Neural crest cell (in vitro differentiated cells): ENCODE measurements at places on chromosomes 12 and 14. TPM values are rescaled to one million over a fixed set of nuclear protein-coding genes. Genes with fewer than 3 reads are reported as not detected.
A peak's percentile ranks its signal among the peaks of the same experiment; 100 is the strongest.

The PLEK2 gene
- total RNA-seq, result not detected in 2 replicates

- no peak for DNase-seq
Observed at GRCh38 chr12:121801595-121802484, 2.0 kb upstream of the SETD1B start.

DNA sequence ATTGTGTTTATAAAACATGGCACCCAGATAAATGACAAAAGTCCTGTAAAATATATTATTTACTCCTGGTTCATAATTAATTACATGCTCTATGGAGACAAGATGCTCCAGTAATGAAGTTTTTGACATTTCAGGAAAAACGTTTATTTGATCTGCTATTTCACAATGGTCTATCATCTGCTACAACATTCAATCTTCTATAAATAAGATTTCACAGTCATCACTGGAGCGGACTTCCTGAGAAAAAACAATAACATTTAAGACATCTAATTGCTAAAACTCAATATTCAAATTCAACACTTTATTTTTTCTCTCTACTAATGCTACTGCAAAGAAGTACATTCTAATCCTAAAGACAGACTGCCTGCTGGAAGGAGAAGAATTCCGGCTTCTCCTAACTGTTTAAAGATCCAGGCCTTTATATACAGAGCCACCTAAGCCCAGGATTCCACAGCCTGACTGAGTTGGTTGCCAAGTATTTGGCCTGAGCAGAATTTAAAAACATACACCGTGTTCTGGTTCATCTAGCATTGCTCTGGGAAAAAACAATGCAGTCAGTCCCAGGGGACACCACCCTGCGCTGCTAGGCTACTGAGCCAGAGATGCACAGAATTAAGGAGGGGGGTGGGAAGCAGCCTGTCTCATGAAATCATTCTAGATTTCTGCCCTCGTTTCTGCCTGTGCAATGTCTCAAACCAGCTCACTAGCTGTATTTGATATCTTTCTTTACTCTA is 58.0 kb downstream of the TMTC1 start:
- no peak for DNase-seq

The TRIM9 gene
- total RNA-seq, result 19.7 and 21.9 TPM in 2 replicates

DNA sequence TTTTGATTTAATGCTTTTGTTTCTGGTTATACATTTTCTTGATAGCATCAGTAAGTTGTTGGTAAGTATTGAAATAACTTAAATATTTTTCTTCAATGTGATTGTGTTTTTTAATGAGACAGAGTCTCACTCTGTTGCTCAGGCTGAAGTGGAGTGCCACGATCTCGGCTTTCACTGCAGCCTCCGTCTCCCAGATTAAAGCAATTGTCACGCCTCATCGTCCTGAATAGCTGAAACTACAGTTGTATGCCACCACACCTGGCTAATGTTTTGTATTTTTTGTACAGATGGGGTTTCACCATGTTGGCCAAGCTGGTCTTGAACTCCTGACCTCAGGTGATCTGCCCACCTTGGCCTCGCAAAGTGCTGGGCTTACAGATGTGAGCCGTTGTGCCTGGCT is 78.8 kb downstream of the FGD4 start:
- DNase-seq, result no peak

DNA sequence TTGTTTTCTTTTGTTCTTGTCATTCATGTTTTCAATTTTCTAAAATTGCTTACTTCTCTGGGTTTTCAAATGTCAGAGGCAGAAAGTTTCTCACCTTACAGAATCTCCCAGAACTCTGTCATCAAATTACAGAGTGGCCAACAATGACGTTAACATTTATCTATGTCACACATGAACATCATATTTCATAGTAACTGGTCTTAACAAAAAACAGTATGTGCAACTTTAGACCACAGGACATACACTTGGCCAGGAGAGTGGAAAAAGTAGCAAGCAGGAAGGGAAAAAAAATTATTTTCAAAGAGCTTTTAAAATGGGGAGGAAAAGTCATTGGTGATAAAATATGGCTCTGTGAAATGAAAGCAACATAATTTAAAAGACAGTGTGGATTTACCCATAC is 426.5 kb downstream of the MED13L start:
- no peak for DNase-seq

GRCh38 chr12:47808050-47808449 is 11.7 kb downstream of the HDAC7 start:
- no peak for DNase-seq

The KCNJ8 gene
- total RNA-seq, result 4.0 and 4.6 TPM in 2 replicates

The OASL gene
- not detected in 2 replicates for total RNA-seq

- peak; percentile 85 for DNase-seq
Observed at GRCh38 chr14:96741151-96741977, 55.8 kb upstream of the VRK1 start.

The TMEM63C gene
- total RNA-seq, result 0.59 and 0.91 TPM in 2 replicates

The ACVRL1 gene
- 0.14 and 0.49 TPM in 2 replicates for total RNA-seq

DNA sequence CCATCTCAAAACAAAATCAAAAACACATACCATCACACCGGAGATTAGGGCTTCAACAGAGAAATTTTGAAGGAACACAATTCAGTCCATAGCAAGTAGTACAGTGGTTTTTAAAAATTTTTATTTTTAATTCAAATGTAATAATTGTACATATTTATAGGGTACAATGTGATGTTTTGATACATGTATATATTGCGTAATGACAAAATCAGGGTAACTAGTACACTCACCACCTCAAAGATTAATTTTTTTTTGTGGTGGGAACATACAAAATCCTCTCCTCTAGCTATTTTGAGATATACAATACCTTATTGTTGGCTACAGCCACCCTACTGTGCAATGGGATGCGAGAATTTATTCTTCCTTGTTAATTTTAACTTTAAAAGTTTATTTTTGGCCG is 26.0 kb upstream of the ETFBKMT start:
- no peak for DNase-seq

- no peak for DNase-seq
Observed at GRCh38 chr12:103560604-103561101, 26.4 kb upstream of the STAB2 start.

DNA sequence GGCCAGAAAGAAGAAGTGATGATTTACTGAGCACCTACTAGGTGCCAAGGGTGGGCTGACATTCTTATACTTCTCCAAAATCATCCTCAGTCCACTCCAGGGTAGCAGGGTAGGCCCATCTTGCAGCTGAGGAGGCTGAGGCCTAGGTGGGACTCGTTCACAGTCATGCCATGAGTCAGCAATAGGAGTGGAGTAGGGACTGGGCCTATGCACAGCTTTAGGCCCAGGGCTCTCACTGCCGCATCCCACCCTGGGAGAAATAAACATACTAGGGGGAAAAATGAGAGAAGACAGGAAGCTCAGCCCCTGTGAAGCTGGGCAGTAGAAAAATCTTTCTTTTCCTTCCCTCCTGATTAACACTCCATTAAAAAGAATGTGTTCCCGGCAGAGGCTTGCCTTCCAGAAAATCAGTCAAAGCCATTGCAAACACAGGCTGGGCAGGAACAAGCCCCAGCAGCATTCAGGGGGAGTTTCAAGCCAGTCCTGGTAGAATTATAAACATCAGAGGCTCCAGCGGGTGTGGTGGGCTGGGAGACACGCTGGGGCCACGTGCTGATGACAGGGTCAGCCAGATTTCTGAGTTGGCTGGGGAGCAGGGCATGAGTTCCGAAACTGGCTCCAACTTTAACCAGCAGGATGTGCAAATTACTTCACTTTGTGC is 1.8 kb downstream of the HSPB8 start:
- no peak for DNase-seq

The PRH1 gene
- total RNA-seq, result 17.4 and 21.1 TPM in 2 replicates

The RFLNA gene
- 2.1 and 2.8 TPM in 2 replicates for total RNA-seq

- no peak for DNase-seq
Observed at GRCh38 chr14:80699861-80700260, 241.7 kb downstream of the CEP128 start.

The HAL gene
- total RNA-seq, result 0.25 and 0.65 TPM in 2 replicates

GRCh38 chr14:57657487-57657886 is 163.8 kb upstream of the CCDC198 start:
- DNase-seq, result no peak

GRCh38 chr12:91021076-91021475 is 16.3 kb upstream of the EPYC start:
- no peak for DNase-seq
